ENCODE measurements at places on chromosomes 3 and 15.

GRCh38 chr3:105829871-105830622 is 38.8 kb downstream of the CBLB start:
- no peak for DNase-seq

GRCh38 chr3:23762759-23763477 is 42.8 kb upstream of the UBE2E1 start:
- no peak for DNase-seq

- no peak for DNase-seq
Measured at GRCh38 chr15:91027677-91028076, 5.3 kb upstream of the VPS33B start.

DNA sequence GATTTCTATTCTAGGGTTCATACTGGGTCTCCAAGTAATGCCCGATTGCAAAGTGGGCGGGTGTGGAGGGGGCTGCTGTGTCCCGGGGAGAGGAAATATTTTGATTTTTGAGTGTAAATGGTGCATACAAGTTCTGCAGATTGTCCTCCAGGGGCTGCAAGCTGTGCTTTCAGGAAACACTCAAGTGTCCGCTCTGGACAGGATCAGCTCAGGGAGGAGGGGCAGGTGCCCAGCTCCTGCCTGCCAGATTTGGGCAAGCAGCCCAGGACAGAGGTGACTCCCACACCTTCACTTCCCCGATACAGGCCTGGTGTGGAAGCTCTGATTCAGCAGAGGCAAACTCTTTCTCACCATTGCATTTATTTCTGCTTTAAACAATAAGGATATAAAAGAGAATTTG is 142.7 kb downstream of the ALDH1A2 start:
- DNase-seq, result no peak

- no peak for DNase-seq
Measured at GRCh38 chr15:29631076-29632070, 190.9 kb downstream of the TJP1 start.

- peak; percentile 7 for DNase-seq
Measured at GRCh38 chr15:59313641-59314332, 58.9 kb downstream of the MYO1E start.

DNA sequence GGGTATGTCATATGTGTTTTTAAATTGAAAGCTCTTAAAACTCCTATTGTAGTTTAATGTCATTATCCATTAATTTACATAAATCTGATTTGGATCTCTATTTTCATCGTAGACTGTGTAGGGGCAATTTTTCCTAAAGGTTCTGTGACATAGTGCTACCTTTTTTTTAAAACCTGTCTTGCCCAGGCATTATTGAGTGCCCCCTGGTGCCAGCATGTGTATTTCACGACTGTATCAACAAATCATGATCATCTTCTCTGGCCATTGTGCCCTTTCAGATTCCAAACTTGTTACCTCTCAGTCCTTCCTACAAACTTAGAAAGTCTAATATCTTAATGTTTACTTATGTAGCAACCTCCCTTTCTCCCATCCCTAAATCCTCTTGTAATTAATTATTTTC is 97.2 kb upstream of the FLNB start:
- peak; percentile 43 for DNase-seq

DNA sequence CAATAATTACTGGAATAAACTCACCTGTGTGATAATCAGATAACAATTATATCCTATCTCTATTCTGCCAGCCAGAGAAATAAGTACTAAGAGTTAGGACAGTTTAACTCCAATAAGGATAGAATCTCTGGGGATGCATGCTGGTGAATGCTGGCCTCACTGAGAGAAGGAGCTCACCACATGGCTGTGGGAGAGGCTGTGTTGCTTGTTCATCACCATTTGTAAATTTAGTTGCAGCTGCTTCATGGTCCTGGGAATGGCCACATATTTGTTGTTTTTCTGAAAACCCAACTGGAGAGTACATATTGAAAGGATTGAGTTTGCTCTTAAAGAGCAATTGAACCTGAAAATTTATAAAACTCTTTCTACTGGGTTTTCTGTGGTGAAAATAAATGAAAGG is 207.3 kb downstream of the NECTIN3 start:
- DNase-seq, result no peak

DNA sequence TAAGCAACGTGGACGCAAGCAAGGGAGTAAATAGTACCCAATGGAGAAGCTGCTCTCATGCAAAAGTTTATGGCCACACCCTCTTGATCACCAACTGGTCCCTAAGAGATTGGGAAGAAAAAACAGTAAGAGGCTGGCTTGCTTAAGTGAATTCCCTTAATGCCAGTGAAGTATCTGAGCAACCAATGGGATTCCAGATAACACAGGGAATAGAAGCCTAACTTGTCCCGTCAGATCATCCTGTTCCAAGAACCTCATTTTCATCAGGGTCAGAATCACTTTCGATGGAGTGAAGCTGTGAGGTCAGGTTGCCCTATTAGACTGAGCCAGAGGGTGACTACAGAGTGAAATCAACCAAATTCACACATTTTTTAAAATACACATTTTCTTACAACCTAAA is 104.3 kb downstream of the CD47 start:
- no peak for DNase-seq

DNA sequence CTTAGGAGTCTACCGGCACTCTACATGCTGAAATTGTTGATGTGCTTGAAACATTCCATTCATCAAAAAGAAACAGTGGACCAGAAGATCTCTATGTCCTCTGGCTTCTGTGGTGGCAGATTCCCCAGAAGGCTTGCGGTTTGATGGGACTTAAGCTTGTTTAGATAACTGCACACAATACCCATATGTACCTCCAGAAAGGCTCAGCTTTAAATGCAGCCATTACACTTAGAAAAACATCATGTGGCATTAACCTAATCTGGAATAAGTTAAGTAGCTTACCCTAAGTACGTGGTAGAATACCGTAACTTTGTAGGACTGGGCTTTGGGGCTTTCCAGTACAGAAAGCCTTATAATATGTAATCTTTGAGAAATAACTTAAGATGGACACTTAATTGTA is 187.3 kb downstream of the RBMS3 start:
- DNase-seq, result no peak

GRCh38 chr3:54215521-54215920 is 93.2 kb downstream of the CACNA2D3 start:
- DNase-seq, result no peak

DNA sequence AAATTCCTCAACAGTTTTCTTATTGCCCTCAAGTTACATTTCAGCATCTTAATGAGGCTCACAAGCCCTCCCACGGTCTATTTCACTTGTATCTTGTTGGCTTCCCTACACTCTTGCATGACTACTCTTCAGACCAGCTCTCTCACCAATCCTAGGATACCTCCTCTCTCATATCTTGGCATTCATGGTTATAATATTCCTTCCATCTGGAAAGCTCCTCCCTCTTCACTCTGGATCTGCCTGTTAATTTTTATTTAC is 8.5 kb upstream of the CCDC80 start:
- DNase-seq, result no peak

DNA sequence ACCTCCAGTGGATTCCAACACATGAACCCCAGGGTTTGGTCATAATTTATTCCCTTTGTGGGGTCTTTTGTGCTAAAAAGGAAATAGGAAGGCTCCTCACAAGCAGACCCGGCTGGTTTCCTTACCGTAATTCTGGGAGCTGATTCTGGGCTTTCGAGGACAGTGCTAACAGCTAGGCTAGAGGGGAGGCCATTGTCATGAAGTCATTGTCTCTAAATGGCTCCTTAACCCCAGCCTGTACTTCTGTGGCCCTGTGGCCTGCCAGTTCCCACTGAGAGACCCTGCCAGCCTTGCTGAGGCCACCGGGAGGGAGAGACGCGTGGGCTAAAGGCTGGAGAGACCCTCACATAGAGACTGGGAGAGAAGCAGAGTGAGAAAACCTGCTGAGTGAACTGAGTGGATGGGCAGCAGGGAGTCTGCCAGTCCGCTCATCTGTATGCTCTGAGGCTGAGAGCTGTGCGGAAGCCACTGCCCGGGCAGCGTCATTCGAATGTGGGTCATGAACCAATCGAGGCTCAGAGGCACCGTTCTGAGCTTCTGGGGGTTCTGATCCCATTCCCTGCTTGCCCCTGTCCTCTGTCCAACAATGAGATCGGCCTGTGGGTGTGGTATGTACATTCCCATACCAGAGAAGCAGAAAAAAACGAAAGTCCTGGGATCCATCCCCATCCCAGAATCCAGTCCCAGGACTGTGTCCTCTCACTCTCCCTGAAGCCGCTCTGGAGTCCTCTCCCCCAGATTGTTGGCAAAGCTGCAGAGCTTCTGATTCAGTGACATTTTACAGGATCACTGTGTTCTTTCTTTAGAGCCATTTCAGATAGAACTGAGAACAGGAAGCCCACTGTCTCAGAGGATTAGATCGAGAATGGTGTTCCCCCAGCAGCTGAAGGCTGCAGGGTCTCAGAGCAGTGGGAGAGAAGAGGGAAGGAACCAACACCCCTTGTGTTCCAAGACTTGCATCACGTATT is 21.3 kb upstream of the DGKG start:
- no peak for DNase-seq

GRCh38 chr3:40827942-40828688 is 303.4 kb downstream of the ZNF621 start:
- no peak for DNase-seq

DNA sequence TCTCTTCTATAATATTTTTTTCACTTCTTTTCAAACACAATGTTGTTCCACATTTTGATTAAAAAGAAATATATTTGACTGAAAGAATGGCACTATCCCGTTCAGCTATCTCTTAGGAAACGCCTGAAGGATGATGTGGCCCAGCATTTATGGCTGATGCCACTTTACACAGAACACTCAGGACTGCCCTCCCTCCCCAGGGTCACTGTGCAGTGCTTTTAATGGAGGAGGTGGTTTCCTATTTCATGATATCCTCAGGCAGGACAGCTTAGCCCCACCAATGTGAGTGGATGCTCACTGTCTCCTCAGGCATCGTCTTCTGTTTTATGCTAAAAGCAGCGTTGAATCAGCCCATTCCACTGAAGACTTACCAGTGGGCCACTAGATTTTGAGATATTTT is 135.9 kb downstream of the KCNAB1 start:
- no peak for DNase-seq

DNA sequence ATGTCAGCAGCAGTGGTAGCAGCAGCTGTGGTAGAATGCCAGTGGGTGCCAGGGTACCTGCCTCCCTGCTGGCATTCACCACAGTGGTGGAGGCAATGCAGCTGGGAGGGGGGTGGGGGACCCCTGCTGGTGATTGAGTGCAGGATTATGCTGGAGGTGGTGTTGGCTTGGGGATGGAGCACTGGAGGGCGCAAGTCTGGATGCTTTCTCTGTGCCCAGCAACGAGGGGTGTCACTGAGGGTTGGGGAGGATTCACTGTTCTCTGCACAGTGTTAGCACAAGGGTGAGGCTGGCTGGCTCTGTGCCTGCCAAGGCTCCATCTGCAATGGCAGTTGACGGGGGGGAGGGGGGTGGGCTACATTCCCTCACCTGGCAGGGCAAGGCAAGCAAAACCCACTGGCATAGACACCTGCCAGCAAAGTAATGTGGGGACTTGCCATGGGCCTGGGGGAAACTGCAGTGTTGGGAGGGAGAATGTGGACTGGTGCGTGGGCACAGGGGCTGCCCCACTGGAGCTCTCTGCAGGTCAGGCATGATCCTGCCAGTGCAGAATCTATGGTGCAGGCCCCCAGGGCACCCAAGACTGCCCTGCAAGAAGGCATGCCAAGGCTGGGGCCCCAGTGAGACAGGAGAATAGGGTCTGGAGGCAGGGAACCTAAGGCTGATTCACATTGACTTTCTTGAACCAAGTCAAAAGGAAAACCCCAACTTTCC is 64.3 kb downstream of the MINDY4B start:
- DNase-seq, result peak; percentile 14

DNA sequence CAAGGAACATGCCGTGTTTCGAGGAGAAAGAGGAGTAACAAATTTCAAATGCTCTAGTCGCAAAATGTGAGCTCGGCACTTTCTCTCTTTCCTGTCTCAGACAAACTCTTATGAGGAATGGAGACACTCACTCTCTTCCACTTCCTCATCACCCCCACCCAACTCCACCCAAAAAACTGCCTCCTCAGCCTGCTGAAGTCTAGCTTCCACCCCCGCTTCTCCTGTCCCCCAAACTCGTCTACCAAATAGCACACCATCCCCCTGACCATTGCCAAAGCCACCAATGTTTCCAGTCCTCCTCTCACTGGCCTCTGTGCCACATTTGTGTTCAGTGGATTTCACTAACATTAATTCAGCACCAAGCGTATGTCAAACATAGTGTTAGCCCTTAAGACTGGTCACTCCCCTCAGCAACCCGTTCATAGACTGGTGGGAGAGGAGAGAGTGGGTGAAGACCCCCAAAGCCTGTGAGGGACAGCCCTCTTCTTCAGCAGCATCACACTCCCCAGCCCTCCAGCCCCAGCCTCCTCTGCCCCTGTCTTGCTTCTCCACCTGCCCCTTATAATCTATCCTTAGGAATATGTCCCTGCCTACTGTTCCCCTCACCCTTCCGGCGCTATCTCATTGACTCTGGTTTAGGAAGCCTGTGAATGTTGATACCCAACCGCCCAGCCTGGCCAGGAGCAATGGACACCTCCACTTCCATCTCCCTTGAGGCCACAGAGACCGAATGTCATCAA is 77.3 kb downstream of the FAM174B start:
- no peak for DNase-seq
